Substantia nigra (tissue), 51 donors: ENCODE measurements at places on chromosomes 11 and 22.

DNA sequence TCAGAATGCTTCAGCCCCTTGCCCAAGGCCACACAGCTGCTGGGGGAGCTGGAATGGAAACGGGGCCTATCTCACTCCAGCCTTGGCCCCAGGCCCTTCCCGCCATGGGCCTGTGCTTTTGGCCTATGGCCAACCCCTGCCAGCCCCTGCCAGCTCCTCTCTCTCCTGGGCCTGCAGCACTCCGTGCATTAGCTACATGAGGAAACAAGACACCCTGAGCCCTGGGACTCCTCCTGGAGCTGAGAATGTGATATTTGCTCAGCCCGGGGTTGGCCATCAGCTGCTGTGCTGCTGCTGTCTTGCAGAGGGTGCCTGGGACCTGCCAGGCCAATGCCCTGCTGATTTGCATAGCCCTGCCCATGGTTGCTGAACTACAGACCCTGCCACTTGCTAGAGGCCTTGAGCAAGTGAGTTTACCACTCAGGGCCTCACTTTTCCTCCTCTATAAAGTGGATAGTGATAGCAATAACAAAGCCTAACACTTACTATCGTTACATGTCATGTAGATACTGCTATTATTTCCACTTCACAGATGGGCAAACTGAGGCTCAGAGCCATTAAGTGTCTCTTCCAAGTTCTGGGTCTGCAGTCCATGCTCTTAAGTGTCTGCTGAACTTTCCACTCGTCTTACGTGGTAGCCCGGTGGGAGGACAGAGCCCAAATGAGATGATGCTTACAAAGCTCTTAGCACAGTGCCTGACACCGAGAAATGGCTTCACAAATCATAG lies 99.6 kb downstream of the KIAA1671 start:
- no peak for DNase-seq

DNA sequence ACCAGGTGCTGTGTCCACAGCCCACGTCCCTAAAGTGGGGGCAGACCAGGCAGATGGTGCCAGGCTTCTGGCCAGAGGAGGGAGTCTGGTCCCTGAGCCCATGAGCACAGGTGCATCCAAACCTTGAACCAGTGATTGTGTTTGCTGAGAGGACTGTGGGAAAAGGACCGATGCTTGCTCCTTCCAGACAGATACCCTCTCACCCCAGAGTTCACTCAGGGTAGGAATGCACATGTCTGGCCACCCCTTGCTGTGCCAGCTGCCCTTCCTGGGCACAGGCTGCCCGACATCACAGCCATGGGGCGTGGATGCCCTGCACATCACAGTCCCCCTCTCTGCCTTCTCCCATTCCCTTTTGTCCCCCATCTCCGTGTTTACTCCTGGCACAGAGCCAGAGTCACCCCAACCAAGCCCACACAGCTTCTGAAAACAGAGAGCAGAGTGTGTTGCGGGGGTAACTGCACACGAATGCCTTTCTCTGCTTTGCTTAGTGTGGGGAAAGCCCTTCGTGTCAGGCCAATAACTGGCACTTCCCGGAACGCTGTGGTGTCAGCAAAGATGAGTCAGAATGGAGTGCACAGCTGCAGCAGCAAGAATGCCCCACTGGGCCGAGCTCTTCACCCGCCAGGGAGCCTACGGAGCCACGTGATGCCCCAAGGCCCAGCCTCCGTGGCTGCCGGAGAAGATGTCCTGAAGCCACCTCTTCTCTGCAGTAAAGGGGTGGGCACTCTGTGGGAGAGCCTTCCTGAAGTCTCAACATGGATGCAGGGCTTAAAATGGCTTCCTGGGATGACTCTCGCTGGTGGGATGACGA lies 7.6 kb downstream of the CARS1 start:
- DNase-seq, result peak; percentile 77

DNA sequence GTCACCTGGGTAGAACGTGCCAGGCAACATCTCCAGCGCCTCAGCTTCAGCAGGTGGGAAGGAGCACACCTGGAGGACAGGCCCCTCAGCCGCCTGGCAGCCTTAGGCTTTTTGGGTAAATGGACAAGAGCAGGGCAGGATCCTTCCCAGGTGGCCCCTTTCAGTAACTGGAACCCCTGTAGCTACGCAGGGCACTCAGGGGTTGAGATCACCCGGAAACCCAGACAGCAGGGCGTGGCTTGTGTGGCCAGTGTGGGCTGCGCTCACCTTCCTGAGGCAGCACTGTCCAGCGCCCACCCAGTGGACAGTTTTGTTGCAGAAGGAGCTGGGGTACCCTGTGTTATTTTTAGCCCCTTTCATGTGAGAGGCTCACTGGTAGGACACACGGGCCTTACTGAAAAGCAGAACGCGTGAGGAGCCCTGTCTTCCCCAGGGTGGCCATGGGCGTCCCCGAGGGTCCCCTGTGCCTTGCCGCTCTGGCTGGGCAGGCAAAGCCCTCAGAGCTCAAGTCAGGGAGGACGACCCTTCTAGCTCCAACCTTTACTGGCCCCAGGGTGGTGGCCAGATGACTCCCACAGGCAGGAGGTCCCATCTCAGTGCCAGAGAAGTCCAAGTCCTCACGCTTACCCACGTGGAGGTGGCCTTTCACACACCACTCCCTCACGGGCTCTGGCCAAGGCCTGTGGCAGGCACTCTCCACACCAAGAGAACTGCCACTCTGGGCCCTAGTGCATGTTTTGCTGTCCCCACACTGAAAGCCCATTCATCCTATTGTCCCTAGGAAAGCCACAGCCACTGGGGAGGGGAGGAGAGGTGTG lies 75.8 kb downstream of the CTTN start:
- DNase-seq, result no peak

DNA sequence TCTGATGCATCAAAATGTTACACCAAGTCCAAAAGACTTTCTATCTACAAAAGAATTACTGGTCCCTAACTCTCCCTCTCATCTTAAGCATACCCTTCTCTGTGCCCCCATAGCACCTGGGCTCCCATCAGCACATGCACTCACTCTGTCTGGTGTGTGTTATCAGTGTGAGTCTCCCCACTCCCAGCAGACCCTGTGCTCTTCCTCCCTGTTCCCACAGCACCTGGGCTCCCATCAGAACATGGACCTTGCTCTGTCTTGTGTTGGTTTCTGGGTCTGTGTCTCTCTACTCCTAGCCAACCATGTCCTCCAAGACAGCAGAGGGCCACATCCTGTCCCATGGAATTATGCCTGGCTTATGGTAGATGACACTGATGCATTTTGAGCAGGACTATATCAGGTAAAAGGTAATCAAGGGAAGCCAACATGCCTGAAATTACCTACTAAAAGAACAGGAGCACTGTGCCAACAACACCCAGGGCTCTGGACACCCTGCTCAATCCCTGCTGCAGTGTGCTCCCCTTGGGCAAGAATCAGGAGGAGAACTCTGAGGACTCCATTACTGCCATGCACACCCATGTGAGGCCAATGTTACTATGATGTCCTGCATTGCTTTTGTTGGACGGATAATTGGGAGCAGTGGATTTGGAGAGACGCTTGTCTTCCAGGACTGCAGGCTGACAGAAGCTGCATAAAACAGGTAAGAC lies 34.3 kb downstream of the GAB4 start:
- no peak for DNase-seq

GRCh38 chr11:8060801-8061554 lies 20.0 kb upstream of the TUB start:
- DNase-seq, result no peak

GRCh38 chr11:75810637-75811390 lies 4.2 kb upstream of the UVRAG start:
- DNase-seq, result no peak

DNA sequence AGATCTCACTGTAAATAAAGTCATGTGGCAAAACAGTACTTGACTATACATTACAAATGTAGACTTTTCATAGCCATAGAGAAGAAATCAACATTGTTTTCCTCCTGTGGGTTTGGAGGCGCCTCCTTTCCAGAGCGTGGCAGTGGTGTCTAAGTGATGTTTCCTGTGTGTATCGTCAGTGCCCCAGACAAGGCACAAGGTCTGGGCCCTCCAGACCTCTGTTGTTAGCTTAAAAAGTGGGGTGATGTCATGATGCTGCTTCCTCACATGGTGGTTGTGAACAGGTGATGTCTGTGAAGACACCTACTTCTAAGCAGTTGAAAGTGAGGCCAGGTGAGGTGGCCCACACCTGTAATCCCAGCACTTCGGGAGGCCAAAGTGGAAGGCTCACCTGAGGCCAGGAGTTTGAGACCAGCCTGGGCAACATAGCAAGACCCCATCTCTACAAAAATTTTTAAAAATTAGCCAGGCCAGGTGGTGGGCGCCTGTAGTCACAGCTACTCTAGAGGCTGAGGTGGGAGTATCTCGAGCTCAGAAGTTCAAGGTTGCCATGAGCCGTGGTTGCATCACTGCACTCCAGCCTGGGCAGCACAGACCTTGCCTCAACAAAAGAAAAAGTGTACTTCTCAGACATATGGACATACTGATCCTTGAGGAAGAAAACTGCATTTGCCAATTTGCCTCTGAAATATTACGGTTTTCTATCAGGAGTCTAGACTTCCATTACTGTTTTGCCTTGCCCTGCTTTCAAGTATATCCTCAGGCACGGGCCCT lies 15.7 kb downstream of the NUP50 start:
- no peak for DNase-seq

DNA sequence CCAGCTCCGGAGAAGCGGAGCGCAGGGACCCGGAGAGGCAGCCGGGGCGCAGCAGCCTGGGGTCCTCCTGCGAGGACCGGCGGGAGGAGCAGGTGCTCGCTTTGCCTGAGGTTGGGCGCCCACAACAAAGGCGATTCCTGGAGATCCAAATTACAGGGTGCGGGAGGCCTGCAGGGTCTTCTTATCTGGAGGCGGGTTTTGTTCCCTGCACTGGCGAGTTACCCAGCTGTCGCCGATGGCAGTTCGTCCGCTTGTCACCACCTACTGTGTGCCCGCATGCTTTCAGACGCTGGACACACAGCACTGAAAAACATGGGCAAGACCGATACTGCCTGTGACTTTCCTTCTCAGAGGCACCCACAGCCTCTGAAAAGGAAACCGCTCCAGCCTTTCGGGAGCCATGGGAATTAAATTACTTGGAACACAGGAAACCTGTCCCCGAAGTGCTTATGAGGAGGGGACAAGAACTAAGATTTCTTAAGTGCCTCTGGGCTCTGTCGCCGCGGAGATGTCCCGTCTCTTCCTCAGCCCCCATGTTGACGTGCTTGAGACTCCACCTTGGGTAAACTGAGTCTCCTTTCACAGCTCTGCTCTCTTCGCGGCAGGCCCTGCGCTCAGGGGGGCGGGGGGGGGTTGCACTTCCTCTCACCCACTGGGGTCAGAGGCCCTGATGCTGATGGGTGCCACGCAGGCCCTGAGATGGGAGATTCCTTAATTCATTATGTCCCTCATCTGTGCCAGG lies 1.3 kb upstream of the ZFTA start:
- no peak for DNase-seq

GRCh38 chr11:46346886-46347636 lies at the start of gene DGKZ:
Gene DGKZ, plus strand, starts transcription at chr11:46347463. Its CDS starts 197 bp downstream, at chr11:46347660.
- peak; percentile 59 for DNase-seq

GRCh38 chr22:24357547-24357946 lies 69.9 kb upstream of the ADORA2A start:
- DNase-seq, result no peak

DNA sequence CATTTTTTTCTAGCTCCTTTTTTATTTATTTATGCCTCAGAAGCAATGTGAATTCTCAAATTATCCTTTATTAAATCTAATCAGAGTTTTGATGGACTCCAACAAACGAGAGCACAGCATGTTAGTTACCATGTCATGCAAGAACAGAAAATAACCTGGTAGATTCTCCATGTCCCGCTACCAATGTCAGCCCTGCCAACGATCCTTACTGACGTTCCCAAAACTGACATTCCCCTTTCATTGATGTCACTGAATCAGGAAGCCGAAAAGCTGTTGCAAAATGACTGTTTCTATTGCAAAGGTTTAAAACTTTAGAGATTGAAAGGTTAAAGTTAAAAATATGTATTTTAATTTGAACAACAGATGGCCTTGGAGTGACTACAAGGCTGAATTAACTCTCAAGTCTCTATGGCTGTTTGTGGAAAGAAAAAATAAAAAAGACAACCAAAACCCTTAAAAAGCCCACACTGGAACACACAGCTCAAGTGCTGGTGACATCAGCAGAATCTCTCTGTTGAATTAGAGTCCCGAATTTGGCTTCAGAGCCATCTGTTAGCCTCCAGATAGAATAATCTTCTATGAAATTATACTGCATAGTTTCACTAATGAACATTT lies 96.8 kb downstream of the BDNF start:
- no peak for DNase-seq

- DNase-seq, result no peak
Observed at GRCh38 chr11:12756867-12757266, 82.6 kb downstream of the TEAD1 start.

- no peak for DNase-seq
Observed at GRCh38 chr11:90809581-90809980, 586.7 kb upstream of the CHORDC1 start.

DNA sequence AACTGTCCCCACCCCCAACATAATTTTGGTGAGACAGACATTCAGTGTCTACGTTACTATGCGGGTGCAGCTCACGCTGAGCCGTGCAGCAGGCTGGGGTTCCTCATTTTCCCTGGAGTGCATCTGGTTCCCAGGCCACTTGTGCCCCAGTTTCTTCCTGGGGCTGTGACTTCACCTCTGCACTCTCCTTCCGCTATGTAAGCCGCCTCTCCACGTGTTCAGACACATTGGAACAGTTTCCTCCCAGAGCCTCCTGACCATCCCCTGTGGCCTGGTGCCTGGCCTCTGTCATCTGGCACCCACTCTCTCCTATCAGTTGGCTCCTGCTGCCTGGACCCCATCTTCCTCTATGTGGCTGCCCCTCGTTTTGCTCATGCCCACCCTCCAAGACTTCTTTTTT lies 46.2 kb upstream of the A4GALT start:
- no peak for DNase-seq

- no peak for DNase-seq
Observed at GRCh38 chr11:34395916-34396550, 38.2 kb upstream of the ABTB2 start.

DNA sequence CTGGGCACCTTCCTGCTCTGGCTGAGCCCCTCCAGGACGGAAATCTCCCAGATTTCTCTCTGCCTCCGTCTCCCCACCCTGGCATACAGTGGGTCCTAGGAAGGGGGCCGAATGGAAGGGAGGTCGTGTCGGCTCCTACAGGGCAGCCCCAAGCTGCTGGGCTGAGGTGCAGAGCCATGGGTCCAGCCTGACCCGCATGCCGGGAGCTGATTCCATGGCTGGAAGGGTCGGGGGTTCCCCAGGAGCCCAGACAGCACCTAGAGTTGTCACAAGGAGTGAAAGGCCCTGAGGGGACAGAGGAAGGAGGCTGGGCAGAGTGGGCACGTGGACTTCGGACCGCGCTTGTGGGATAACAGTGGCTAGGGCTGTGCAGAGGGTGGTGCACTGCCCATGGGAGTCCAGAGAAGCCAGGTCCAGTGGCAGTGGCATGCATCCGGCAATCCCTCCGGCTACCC lies 16.5 kb downstream of the CCND1 start:
- DNase-seq, result no peak
